HCT116 (cell line): ENCODE measurements at places on chromosomes 13 and 19. TPM values are rescaled to one million over a fixed set of nuclear protein-coding genes. Genes with fewer than 3 reads are reported as not detected.

Gene SPRY2
- total RNA-seq, result 7.2 TPM

Gene SULT2B1
- total RNA-seq, result 4.8 TPM

Gene KRI1
- total RNA-seq, result 44.0 TPM

Gene C1QTNF9B
- not detected for total RNA-seq
